Skeletal muscle cell (primary cell): ENCODE measurements at places on chromosomes 4 and X.
A peak's percentile ranks its signal among the peaks of the same experiment; 100 is the strongest.

GRCh38 chrX:148282504-148282903 is 217.9 kb upstream of the AFF2 start:
- DNase-seq: no peak

DNA sequence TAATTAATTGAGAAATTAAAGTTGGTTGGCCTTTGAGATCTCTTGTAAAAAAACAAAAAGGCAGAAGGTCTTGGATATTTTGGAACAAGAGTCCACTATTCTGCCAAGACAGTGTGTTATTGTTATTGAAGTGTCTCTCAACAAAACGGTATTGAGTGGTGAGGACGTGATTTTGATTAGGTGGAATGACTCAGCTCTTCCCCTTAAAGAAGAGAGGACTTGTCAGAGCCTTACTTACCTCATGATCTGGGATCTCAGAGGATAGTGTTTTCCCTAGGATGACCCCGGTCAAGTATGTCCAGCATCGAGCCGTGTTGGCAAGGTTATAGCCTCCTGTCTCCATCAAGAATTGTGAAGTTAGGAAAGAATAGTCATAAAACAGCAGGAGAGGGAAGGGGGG is 110.9 kb downstream of the HDAC8 start:
- no peak for DNase-seq

DNA sequence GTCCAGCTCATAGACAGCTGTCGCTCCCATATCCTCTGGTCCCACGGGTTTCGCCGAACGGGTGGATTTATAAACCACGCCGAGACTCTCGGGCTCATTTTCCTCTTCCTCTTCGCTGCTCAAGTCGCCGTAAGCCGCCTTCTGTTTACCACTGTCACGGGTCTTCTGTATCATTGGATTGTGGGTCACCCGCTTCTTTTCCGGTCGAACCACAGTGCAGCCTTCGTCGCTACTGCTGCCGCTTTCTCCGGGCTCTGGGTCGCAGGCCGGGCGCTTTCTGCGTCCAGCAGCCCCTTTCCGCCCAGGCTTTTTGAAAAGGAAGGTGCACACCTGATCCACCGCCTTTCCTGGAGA is 311 bp downstream of the RNF113A start:
- no peak for DNase-seq

DNA sequence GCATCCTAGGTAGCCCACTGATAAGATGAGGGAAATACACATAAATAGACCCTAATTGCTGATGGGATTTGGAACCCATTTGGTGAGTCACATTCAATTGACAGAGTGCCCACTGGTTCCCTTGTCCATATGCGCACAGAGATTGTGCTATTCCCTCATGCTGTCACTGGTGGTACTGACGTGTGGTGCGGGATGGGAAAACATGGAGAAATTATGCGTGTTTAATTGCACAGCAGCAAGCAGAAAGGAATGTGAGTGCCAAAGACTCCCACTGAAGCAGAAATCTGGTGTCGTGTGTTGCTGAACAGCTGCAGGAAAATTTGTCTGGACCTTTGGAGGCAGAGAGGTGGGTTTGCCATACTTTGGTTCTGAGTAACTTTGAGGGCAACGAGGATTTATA is 92.2 kb downstream of the NHSL2 start:
- DNase-seq: no peak

- no peak for DNase-seq
Measured at GRCh38 chr4:126779001-126779400, 853.8 kb upstream of the INTU start.

GRCh38 chr4:53637348-53637747 is 46.1 kb upstream of the LNX1 start:
- no peak for DNase-seq

DNA sequence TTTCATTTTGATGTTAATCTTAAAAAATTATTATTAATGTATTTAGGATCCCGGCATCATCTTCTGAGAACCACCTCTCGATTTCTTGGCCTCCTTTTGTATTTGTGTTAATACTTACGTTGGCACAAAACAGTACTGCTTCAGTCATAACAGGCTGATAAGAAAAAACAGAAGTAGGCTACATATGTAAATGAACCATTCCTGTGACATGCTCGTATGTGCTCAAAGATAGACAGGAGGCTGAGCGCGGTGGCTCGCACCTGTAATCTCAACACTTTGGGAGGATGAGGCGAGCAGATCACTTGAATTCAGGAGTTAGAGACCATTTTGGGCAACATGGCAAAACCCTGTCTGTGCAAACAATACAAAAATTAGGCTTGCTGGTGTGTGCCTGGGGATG is 109.4 kb upstream of the H2AZ1 start:
- DNase-seq: no peak

DNA sequence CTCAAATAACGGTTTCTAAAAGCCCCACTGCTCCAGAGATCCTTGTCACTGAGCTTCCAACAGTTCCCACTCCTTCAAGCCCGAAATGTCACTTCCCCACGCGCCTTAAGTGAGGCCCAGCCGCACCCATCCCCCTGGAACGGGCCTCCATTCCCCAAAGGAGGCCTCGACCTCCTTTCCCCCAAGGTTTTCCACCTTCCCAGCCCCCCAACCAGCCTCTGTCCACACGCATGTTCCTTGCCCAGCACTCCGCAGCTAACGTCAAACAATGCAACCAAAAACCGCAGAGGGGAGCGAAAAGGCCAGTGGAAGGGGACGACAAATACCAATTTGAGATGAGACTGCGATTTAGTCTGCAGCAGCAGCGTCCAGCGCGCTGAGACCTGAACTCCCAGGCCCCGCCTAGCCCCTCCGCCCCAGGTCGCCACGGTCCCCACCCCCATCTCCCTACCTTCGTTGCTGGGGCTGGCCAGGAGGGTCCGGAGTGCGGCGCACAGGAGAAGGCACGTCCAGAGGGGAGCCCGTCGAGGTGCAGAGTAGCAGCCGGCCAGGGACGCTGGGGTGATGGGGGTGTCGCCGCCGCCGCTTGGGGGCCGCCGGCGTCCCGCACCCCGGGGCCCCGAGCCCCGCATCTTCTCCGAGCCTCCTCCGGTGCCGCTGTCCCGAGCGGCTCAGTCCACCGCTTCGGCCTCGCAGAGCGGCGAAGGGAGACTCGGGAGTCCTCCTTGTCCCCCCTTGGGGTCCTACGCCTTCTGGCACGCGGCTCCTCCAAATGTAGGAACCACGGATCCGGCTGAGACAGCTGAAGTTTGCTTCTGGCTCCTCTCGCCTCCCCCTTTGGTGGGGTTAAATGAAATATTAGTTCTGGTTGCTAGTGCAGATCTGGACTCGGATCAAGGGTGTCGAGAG is 924 bp downstream of the EPHA5 start:
- DNase-seq: peak; percentile 30

DNA sequence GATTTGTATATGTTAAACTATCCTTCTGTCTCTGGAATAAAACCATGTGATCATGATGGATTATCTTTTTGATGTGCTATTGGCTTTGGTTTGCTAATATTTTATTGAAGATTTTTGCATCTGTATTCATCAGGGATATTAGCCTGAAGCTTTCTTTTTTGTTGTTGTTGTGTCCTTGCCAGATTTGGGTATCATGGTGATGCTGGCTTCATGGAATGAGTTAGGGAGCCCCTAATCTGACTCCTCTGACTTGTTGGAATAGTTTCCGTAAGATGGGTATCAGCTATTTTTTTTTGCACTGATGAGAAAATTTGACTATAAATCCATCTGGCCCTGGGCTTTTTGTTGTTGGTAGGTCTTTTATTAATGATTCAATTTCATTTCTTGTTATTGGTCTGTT is 45.7 kb downstream of the ATP10D start:
- DNase-seq: no peak

DNA sequence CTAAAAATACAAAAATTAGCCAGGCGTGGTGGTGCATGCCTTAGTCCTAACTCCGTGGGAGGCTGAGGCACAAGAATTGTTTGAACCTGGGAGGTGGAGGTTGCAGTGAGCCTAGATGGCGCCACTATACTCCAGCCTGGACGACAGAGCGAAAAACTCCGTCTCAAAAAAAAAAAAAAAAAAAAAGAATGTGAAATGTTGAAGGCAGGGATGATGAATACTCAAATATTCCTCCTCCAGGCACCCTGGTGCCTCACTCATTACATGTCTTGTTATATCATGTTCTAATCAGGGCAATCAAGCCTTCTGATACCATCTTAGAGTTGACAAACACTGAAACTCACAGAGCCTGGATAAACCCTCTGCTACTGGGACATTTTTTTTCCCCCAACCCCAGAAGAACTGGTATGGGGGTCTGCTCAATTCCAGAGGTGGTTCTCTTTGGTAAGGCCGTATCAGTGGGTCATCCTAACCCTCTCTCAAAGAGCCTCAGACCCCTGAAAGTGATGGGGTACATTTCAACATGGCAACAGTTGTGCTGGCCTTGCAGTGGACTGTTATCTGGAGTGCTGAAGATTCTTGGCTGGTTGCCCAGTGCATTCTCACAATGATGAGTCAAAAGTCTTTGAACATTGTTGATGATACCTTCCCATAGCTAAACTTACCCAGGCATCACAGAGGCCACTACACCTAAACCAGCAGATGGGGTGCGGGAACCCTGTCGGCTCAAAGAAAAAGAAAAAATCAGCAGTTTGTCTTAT is 2.4 kb upstream of the SH3KBP1 start:
- peak; percentile 51 for DNase-seq
